CD4-positive, alpha-beta memory T cell (primary cell): ENCODE measurements at places on chromosomes 5 and 9. TPM values are rescaled to one million over a fixed set of nuclear protein-coding genes. Genes with fewer than 3 reads are reported as not detected.

- no peak overlapping the region for H3K4me3 ChIP-seq
- H3K4me1 ChIP-seq = no peaks in the 10 kb centered on the region
- no peak for DNase-seq
- no peak overlapping the region for H3K27ac ChIP-seq
- no peaks in the 10 kb centered on the region for H3K36me3 ChIP-seq
These were observed 13.9 kb downstream of the PLK2 start for GRCh38 chr5:58446024-58446423.

- no peaks in the 10 kb centered on the region for H3K4me1 ChIP-seq
- no peaks in the 10 kb centered on the region for H3K27me3 ChIP-seq
- H3K27ac ChIP-seq = no peak overlapping the region
These were observed 160.8 kb downstream of the DEPDC1B start for GRCh38 chr5:60538955-60539866.

GRCh38 chr9:133258061-133259015, 16.7 kb downstream of the ABO start:
- no peak overlapping the region for H3K27ac ChIP-seq
- no peak overlapping the region for H3K4me3 ChIP-seq
- H3K27me3 ChIP-seq = no peaks in the 10 kb centered on the region
- H3K36me3 ChIP-seq = no peaks in the 10 kb centered on the region
- no peak for DNase-seq

DNA sequence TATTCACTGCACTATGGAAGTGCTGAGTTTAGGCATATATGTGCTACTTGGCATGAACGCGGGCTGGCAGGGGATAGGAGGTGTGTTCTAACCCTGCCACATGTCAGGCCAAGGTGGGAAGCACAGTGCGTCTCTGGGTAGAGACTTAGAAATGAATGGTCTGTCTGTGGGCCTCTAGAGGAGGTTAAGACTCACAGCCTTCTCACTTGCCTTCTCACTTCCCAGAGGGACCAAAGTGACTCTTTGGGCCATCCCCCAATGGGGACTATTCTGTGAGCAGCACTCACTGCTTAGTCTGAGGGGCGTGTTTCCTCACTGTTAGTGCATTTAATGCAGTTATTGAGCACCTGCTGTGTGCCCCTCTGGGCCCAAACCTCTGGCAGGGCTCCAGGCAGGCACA, 2.4 kb upstream of the PITX1 start:
- peaks cover 26% of the 10 kb centered on the region for H3K4me1 ChIP-seq
- no peak overlapping the region for H3K4me3 ChIP-seq
- peaks cover 33% of the 10 kb centered on the region for H3K27me3 ChIP-seq

DNA sequence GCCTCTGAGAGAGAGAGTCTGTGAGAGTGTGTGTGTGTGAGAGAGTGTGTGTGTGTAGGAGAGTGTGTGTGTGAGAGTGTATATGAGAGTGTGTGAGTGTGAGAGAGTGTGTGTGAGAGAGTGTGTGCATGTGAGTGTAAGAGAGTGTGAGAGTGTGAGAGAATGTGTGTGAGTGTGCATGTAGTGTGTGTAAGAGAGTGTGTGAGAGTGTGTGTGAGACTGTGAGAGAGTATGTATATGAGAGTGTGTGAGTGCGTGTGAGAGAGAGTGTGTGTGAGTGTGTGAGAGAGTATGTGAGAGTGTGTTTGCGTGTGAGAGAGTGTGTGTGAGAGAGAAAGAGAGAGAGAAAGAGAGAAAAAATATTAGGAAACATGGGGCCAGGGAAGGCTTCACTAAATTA, 588.3 kb upstream of the SGCD start:
- no peak for DNase-seq
- no peaks in the 10 kb centered on the region for H3K27me3 ChIP-seq
- no peak overlapping the region for H3K4me3 ChIP-seq
- H3K4me1 ChIP-seq = no peaks in the 10 kb centered on the region
- H3K27ac ChIP-seq = no peak overlapping the region

- no peak for DNase-seq
- no peaks in the 10 kb centered on the region for H3K27me3 ChIP-seq
- no peaks in the 10 kb centered on the region for H3K36me3 ChIP-seq
- H3K4me1 ChIP-seq = no peaks in the 10 kb centered on the region
These were observed 3.8 kb upstream of the ELAVL2 start for GRCh38 chr9:23829580-23830475.

GRCh38 chr5:33474004-33474403, 33.2 kb downstream of the TARS1 start:
- DNase-seq = no peak
- H3K27me3 ChIP-seq = no peaks in the 10 kb centered on the region
- peaks cover 19% of the 10 kb centered on the region for H3K36me3 ChIP-seq
- H3K4me1 ChIP-seq = no peaks in the 10 kb centered on the region
- H3K4me3 ChIP-seq = no peak overlapping the region

- H3K27ac ChIP-seq = no peak overlapping the region
- no peak for DNase-seq
- no peak overlapping the region for H3K4me3 ChIP-seq
- H3K27me3 ChIP-seq = no peaks in the 10 kb centered on the region
- peaks cover 15% of the 10 kb centered on the region for H3K4me1 ChIP-seq
These were observed 1.9 kb downstream of the FBXO10 start for GRCh38 chr9:37574241-37574721.

GRCh38 chr5:36041537-36041845, 25.2 kb downstream of the UGT3A2 start:
- DNase-seq = no peak
- H3K36me3 ChIP-seq = no peaks in the 10 kb centered on the region
- no peak overlapping the region for H3K4me3 ChIP-seq
- no peaks in the 10 kb centered on the region for H3K27me3 ChIP-seq
- no peak overlapping the region for H3K27ac ChIP-seq
- no peaks in the 10 kb centered on the region for H3K4me1 ChIP-seq

GRCh38 chr5:883475-884181, 9.0 kb downstream of the BRD9 start:
- H3K27ac ChIP-seq = no peak overlapping the region
- peak; percentile 27 for DNase-seq
- peaks cover 72% of the 10 kb centered on the region for H3K36me3 ChIP-seq
- no peaks in the 10 kb centered on the region for H3K27me3 ChIP-seq

DNA sequence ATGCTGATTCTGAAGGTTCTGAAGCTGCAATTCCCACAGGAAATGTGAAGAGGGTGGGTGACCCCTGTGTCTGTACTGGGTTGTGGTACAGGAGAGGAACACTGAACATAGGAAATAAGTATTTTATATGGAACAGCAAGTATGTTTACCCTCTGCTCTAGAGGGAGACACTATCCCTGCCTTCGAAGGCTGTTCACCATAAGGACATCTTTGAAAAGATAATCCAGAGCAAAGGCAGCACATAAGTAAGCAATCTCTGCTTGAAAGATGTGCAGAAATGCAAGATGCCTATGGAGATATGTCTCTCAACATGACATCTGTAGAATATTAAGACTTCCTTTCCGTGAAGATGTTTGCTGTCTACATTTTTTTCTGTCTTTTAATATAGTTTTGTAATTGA, 184.4 kb upstream of the EFNA5 start:
- no peak overlapping the region for H3K4me3 ChIP-seq
- no peaks in the 10 kb centered on the region for H3K36me3 ChIP-seq
- no peaks in the 10 kb centered on the region for H3K4me1 ChIP-seq
- DNase-seq = no peak
- H3K27ac ChIP-seq = no peak overlapping the region

DNA sequence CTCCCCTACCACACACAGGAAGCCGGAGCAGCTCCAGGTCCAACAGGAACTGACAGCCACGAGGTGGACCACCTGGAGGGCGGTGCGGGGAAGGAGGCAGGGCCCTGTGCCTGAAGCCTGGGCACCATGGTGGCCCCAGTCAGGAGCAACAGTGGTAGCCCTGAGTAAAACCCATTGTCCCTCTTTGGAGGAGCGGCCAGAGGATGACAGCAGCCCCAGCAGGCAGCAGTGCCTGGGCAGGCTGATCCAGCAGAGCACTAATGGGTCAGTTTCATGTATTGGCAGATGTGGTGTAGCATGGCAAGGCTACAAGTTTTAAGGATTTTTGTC, 47.7 kb upstream of the GARNL3 start:
- H3K27ac ChIP-seq = no peak overlapping the region
- H3K4me1 ChIP-seq = peaks cover 5% of the 10 kb centered on the region

GRCh38 chr9:123724211-123724796, 205.6 kb downstream of the DENND1A start:
- H3K36me3 ChIP-seq = no peaks in the 10 kb centered on the region
- DNase-seq = no peak
- no peak overlapping the region for H3K27ac ChIP-seq
- H3K4me3 ChIP-seq = no peak overlapping the region
- H3K4me1 ChIP-seq = no peaks in the 10 kb centered on the region
- H3K27me3 ChIP-seq = no peaks in the 10 kb centered on the region

DNA sequence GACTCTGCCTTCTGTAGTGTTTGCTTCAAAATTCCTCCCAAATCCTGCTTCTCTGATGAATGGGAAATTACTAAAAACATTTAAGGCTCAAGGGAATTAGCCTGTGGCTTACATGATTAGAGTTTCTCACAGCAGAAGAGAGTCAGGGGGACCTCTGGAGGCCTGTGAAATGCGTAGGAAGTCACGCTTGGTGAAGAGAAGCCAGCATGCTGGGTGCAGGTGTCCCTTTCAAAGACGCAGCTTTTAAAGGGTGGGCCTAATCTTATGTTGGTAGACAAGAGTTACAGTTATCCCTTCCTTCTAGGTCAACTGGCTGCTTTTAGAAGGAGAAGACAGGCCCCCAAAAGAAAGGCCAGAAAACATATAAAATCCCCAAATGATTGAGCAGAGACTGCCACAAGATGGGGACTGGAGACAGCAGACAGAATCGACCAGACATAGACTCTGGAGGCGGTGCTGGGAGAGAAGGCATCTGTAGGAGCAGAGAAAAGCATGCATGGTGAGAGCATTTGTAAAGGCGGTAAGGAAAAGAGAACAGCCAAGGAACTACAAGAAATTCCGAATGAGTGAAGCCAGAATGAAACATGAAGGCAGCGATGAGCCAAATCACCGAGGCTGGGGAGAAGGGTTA, 42.3 kb downstream of the B4GALT1 start:
- H3K4me3 ChIP-seq = no peak overlapping the region
- no peak for DNase-seq
- no peak overlapping the region for H3K27ac ChIP-seq
- H3K27me3 ChIP-seq = no peaks in the 10 kb centered on the region
- H3K4me1 ChIP-seq = peaks cover under 1% of the 10 kb centered on the region

Gene JAKMIP2
- total RNA-seq = 1.2 TPM

Gene FIBCD1
- total RNA-seq = not detected

Gene WHRN
- 8.4 TPM for total RNA-seq

Gene SMC5
- total RNA-seq = 43.7 TPM

Gene RUSC2
- total RNA-seq = 0.50 TPM

Gene CAVIN4
- 0.19 TPM for total RNA-seq

Gene CAAP1
- 21.5 TPM for total RNA-seq
